ENCODE measurements at places on chromosomes 11 and 22.

- no peak for DNase-seq
Observed at GRCh38 chr11:97092823-97093222, 703.0 kb downstream of the JRKL start.

DNA sequence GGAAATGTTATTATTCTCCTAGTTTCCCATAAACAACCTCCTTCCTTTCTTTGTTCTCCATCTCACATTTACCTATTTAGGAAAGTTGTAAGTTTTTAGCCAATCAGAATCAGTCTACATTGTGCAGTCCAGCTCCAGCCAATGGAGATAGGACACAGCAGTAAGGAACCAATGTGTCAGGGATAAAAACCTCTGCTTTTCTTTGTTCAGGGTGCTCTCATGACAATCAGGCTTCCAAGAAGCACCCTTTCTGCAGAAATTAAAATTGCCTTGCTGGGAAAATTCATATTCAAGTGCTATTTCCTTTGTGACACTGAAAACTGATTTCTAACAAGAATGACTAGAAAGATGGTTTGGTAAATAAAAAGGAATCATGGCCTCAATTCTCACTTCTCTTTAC is 14.6 kb downstream of the SCGB2A1 start:
- DNase-seq: no peak

GRCh38 chr11:46902694-46903093 is 15.7 kb downstream of the LRP4 start:
- no peak for DNase-seq

DNA sequence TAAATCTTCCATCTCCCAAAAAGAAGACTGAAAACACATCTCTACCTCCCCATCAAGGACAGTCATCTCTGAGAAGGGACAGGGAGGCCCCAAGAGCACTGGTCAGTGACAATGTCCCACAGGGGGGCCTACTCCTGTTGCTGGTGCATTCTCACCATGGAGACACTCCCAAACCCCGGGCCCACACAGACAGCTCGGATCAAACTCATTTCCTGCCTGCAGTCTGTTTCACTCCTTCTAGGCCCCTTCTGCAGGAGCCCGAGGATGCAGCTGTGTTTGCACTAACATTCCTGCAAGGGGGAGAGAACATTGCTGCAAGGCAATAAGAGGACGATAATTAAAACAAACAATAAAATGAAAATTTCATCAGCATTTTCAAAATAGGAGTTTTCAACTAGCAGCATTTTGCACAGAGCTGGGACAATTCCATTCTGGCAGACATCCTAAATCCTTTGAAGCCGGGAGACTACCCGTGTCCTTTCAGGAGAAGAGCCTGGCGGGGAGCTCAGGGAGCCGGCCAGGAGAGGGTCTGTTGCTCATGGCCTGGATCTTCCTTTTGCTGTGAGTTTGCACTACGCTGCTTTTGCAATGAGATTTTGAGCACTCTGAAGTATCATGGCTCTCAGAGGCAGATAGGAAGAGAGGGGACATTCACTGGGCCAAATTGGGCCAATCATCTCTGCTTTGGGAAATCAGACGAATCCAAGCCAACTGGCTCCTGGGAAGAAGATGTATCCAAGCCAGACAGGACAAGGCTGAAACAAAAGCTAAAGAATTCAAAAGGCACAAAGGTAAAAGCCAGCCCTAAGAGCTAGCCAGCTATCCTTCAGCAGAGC is 33.2 kb downstream of the SPATA19 start:
- no peak for DNase-seq

- DNase-seq: no peak
Observed at GRCh38 chr11:75356613-75357012, 5.2 kb upstream of the ARRB1 start.

DNA sequence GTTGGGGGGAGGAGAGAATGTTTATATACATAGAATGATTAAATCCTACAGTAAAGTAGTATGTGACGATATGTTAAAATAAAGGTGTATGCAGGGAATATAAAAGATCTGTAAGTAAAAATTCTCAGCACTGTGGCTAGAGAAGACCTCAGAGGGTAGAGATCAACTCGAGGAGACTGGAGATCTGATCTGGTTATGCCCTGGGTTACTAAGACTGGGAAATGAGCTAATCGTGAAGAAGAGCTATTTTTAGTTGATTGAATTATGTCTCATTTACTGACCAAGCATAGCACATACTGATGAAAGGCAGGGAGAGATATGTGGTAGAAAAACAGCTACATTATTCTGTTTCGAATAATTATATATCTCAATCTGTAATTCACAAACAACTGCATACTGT is 42.8 kb upstream of the ALKBH3 start:
- DNase-seq: no peak

DNA sequence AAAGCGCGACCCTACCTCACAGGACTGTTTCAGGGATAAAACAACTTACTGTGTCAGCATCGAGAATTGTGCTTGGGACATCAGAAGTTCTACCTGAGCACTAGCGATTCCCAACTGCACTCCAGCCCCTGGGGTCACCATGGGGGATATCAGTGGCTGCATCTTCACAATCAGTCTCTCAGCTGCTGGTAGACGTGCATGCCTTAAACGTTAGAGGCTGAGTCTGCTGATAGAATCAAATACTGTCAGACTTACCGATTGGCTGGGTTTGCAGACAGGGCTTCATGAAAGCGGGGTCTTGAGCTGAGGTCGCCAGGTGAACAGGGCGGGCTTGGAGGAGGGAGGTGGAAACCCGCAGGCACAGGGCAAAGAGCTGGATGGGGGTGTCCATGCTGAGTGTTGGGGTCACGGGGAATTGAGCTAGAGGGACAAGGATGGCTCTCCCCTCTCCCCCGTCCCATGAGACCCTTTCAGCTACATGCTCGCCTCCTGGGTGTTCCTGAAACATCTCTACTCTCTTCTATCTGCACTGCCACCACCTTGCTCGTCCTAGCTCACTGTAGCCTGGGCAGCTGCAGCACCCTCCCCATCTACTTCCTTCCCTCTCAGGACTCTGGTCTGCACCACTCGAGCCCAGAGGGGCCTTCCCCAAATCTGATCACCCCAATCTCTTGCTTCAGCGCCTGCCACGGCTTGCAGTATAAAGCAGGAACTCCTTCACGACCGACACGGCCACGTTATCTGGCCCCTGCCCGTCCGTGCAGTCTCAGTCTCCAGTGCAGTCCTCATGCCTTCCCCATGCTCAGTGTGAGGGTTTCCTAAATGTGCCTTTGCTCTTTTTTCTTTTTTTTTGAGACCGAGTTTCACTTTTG is 43.5 kb downstream of the ST14 start:
- no peak for DNase-seq
